ENCODE measurements at places on chromosomes 3 and 15. TPM values are rescaled to one million over a fixed set of nuclear protein-coding genes. Genes with fewer than 3 reads are reported as not detected.

DNA sequence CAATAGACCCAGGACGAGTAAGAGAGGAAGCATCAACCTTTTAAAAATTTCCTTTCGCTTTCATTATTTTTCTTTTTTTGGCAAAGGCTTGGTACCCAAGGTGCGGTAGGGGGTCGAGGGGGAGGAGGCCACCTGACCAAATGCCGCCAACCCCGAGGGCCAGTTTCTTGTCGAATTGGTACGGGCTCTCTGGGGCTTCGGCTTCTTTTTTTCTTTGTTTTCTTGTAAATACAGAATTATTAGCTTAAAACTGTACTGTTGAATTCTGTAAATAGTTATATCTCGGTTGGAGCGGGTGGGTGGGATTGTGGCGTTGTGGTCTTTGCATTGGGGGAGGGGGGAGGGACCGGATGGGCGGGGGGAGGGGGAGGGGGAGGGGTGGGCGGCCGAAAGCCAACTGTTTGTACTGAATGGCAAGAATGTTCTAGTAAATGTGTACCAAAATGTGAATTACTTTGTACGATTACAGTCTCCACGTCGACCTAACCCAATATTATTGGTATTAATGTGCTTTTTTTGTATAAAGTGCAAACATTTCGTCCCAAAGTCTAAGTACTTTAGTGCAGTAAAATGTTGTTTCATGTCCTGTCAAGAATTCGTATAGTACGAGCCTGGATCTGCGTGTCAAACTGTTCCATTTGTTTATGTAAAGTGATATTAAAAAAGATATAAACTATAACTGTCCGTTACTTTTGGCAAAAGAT lies 4.7 kb downstream of the ZIC1 start:
- no peak for DNase-seq

GRCh38 chr3:61627768-61628185 lies 66.4 kb downstream of the PTPRG start:
- peak; percentile 78 for DNase-seq

GRCh38 chr3:56296361-56296760 lies 171.9 kb downstream of the ERC2 start:
- no peak for DNase-seq

The RFX7 gene
- polyA plus RNA-seq: 3.5 TPM

The RASL12 gene
- polyA plus RNA-seq: 0.16 TPM

Data from BJ (cell line).